ENCODE measurements at places on chromosomes 1 and 21. TPM values are rescaled to one million over a fixed set of nuclear protein-coding genes. Genes with fewer than 3 reads are reported as not detected.
A peak's percentile ranks its signal among the peaks of the same experiment; 100 is the strongest.

DNA sequence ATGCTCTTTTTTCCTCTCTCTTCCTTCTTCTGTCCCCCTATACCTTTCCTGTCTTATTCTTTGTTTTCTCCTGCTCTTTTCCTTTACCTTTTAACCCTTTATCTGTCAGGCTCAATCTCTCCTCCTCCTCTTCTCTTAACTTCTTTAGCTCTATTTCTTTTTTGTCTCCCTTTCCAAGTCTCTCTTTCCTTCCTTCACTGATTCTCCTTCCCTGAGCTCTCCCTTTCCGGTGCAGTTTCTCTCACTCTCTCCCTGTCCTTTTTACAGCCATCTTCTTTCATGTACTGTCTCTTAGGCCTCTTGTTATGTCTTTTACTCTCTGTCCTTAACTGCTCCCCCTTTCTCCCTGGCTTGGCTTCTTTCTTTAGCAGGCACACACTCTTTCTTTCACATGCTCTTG lies 12.0 kb downstream of the SLC30A7 start:
- H3K36me3 ChIP-seq: peaks cover 79% of the 10 kb centered on the region
- H3K4me3 ChIP-seq: no peak overlapping the region
- DNase-seq: no peak
- peaks cover 43% of the 10 kb centered on the region for H3K4me1 ChIP-seq
- no peaks in the 10 kb centered on the region for H3K27me3 ChIP-seq

DNA sequence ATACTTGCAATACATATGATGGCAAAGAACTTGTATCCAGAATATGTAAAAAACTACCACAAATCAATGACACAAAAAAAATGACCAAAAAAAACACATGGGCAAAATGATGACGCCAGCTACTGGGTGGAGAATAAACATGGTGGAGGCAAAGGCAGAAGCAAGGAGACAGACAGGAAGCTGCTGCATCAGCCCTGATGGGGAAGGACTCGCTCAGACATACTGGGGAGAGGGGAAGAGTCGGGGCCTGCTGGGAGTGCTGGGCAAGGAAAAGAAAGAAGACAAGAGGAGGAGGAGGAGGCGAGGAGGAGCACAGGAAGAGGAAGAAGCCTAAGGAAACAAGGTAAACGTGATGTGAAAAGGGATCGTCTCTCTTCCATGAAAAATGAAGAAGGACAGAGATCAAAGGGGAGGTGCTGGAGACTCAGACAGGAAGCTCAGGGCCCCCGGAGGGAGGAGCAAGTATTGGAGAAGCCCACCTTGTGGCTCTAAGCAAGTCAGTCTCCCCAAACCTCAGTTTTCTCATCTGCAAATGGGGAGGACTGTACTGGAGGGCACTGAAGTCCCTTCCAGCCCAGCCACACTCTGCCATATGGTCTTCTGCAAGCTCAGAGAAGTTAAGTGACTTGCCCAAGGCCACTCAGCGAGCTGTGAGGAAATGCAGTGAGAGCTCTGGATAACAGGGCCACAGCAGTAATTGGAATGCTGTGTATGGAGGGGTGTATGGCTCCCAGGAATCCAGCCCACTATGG lies 24.2 kb downstream of the OLFML2B start:
- H3K4me3 ChIP-seq: no peak overlapping the region
- DNase-seq: no peak
- H3K36me3 ChIP-seq: no peaks in the 10 kb centered on the region
- peaks cover 13% of the 10 kb centered on the region for H3K4me1 ChIP-seq
- peaks cover under 1% of the 10 kb centered on the region for H3K27me3 ChIP-seq

- no peaks in the 10 kb centered on the region for H3K36me3 ChIP-seq
- H3K27ac ChIP-seq: peak overlapping the region; percentile 20
- H3K4me3 ChIP-seq: peak overlapping the region; percentile 85
These were observed 15.7 kb upstream of the PDXK start for GRCh38 chr21:43703035-43703880.

DNA sequence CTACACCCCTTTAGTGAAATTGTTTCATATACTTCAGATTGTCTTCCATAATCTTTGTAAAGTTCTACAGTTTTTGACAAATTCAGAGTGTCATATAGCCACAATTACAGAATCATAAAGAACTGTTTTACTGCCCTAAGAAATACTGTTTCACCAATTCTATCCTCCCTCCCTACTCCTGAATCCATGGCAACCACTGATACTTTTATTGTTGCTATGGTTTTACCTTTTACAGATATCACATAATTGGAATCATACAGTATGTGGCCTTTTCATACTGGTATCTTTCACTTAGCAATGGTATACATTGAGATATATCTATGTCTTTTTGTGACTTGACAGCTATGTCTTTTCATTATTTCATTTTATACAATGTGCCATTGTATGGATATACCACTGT lies 34.1 kb downstream of the RC3H1 start:
- H3K27me3 ChIP-seq: no peaks in the 10 kb centered on the region
- no peaks in the 10 kb centered on the region for H3K36me3 ChIP-seq
- H3K4me1 ChIP-seq: peaks cover 7% of the 10 kb centered on the region
- no peak overlapping the region for H3K27ac ChIP-seq
- H3K4me3 ChIP-seq: no peak overlapping the region

DNA sequence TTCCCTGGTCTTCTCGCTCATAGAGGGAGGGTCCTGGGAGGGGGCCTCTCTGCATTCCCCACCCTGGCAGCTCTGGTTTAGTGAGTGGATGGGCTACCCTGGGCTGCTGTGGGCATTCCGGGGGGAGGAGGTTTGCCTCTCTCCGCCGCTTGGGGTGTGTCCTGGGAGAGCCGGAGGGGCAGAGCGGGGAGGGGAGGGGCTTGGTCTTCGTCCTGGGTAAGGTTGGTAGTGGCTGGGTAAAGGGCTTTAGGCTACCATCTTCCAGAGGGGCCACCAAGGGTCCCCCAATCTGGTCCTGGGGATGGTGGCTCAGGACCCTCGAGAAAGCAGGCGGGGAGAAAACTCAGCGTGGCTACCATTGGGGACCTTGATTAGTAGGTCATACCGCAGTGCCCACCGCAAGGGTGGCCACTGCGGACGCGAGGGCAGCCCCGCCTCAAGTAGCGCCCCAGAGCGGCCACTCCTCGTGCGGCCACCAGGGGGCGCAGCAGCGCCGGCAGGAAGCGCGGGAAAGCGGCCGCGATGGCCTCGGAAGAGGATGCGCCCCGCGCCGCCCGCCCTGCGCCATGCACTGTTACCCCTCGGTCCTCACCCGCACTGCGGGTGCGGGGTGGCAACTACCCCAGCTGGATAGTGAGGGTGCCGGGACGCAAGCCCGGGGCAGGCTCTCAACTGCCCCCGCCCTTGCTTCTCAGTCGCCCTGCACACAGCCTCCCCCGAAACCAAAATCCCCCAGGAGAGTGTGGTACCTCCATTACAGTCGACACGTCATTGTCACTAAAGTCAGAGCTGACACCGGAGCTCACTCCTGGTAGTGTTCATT lies 44.1 kb upstream of the SLC25A33 start:
- H3K27me3 ChIP-seq: no peaks in the 10 kb centered on the region
- peaks cover 2% of the 10 kb centered on the region for H3K4me1 ChIP-seq
- H3K4me3 ChIP-seq: peak overlapping the region; percentile 74
- no peaks in the 10 kb centered on the region for H3K36me3 ChIP-seq
- no peak overlapping the region for H3K27ac ChIP-seq
- DNase-seq: peak; percentile 69

- no peaks in the 10 kb centered on the region for H3K36me3 ChIP-seq
- no peaks in the 10 kb centered on the region for H3K4me1 ChIP-seq
- DNase-seq: no peak
- no peak overlapping the region for H3K4me3 ChIP-seq
These were observed 24.5 kb downstream of the ELF3 start for GRCh38 chr1:202034683-202035462.

GRCh38 chr1:167330601-167331293 lies 110.1 kb downstream of the POU2F1 start:
- peaks cover 30% of the 10 kb centered on the region for H3K36me3 ChIP-seq
- peak overlapping the region; percentile 24 for H3K27ac ChIP-seq
- no peaks in the 10 kb centered on the region for H3K27me3 ChIP-seq
- H3K4me1 ChIP-seq: peaks cover 21% of the 10 kb centered on the region
- no peak for DNase-seq
- no peak overlapping the region for H3K4me3 ChIP-seq

DNA sequence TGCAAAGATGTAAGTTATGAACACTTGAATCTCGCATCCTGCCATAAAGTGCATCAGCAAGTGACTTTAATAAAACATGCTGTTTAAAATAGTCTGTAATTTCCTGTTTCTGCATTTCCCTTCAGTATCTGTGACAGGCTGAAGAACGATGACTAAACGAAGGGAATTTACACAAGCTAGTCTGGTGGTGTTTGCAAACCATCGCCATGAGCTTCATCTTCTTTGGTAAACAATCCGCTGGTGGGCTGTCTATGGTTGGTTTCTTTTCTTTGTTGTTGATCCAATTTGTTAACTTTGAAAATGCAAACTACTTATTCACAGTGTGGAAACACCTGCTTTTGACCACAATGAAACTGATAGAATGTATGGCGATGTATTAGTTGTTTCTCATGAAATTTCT lies 13.9 kb downstream of the SERTAD4 start:
- no peak overlapping the region for H3K27ac ChIP-seq
- H3K36me3 ChIP-seq: no peaks in the 10 kb centered on the region
- H3K4me3 ChIP-seq: no peak overlapping the region
- peaks cover 59% of the 10 kb centered on the region for H3K27me3 ChIP-seq
- no peak for DNase-seq

GRCh38 chr1:246012341-246012740 lies 494.7 kb downstream of the SMYD3 start:
- no peaks in the 10 kb centered on the region for H3K27me3 ChIP-seq
- no peaks in the 10 kb centered on the region for H3K36me3 ChIP-seq
- H3K4me3 ChIP-seq: no peak overlapping the region
- H3K27ac ChIP-seq: peak overlapping the region; percentile 70
- H3K4me1 ChIP-seq: no peaks in the 10 kb centered on the region

DNA sequence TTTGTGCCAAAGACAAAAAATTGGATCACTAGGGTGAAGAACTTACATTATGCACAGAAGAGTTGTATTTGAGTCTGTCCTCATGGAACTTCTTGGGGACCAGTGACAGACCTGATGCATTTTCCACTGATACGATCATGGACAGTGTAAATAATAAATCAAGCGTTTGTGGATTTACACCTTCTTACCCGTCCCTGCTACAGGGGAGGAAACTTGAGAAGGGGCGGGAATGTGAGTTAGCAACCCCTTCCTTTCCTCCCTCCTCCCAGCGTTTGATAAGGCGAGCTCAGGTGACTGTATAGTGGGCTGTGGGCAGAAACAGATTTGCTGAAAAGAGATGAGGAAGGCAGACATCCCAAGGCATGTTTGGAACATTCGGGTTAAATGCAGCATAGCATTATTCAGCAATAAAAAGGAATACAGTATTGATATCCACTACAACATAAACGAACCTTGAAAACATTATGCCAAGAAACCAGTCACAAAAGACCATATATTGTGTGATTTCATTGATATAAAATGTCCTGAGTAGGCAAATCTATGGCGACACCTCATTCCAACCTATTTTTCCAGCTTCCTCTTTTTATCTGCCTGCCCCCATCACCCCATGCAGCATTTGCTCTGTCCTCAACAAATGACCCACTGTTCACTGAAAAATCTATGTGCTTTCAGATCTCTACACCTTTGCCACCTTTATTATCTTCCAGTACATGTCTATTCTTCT lies 128.7 kb downstream of the ZZZ3 start:
- H3K27me3 ChIP-seq: no peaks in the 10 kb centered on the region
- no peak overlapping the region for H3K4me3 ChIP-seq
- H3K4me1 ChIP-seq: peaks cover 13% of the 10 kb centered on the region

DNA sequence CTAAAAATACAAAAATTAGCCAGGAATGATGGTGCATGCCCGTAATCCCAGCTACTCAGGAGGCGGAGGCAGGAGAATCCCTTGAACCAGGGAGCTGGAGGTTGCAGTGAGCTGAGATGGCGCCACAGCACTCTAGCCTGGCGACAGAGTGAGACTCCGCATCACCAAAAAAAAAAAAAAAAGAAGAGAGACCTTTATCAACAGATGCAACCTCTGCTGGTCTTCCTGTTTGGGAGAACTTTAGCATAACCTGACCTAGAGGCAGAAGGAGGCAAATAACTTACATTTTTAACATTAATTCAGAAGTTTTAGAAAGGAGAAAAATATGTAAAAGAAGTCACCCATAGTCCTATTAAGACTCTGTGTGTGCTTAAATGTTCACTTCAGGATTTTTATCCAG lies 32.4 kb downstream of the SLAMF1 start:
- H3K4me1 ChIP-seq: peaks cover 13% of the 10 kb centered on the region
- H3K27ac ChIP-seq: no peak overlapping the region
- H3K27me3 ChIP-seq: no peaks in the 10 kb centered on the region
- no peak overlapping the region for H3K4me3 ChIP-seq
- peaks cover 16% of the 10 kb centered on the region for H3K36me3 ChIP-seq

Gene URB2
- 11.2 TPM for total RNA-seq

Gene CCDC30
- total RNA-seq: 5.5 TPM

Gene KCNAB2
- total RNA-seq: 190 TPM

Gene FAM78B
- total RNA-seq: 0.08 TPM

Gene LCE1A
- not detected for total RNA-seq

Gene C1QB
- total RNA-seq: not detected
